HepG2 (cell line): ENCODE measurements at places on chromosomes 6 and 20. TPM values are rescaled to one million over a fixed set of nuclear protein-coding genes. Genes with fewer than 3 reads are reported as not detected.

DNA sequence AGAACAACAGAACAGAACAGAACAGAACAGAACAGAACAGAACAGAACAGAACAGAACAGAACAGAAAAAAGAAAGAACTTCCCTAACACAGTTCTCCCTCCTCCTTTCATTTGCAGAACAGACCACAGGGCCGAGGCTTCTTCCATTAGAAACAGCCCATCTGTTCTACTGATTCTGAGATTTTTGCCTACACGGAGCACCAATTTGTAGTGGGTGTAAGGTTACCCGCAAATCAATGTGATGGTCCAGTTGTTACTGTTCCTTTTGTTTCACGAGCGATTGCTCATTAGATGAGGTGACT lies 734 bp upstream of the OGFRL1 start:
- H3K4me3 ChIP-seq, result peak overlapping the region; percentile 76
- no peaks in the 10 kb centered on the region for H3K36me3 ChIP-seq
- H3K27ac ChIP-seq, result no peak overlapping the region
- no peak for DNase-seq
- peaks cover 15% of the 10 kb centered on the region for H3K4me1 ChIP-seq

- H3K4me1 ChIP-seq, result peaks cover 23% of the 10 kb centered on the region
- H3K27ac ChIP-seq, result no peak overlapping the region
- no peaks in the 10 kb centered on the region for H3K36me3 ChIP-seq
- H3K4me3 ChIP-seq, result no peak overlapping the region
Measured at GRCh38 chr6:46788791-46789190, 4.4 kb upstream of the MEP1A start.

DNA sequence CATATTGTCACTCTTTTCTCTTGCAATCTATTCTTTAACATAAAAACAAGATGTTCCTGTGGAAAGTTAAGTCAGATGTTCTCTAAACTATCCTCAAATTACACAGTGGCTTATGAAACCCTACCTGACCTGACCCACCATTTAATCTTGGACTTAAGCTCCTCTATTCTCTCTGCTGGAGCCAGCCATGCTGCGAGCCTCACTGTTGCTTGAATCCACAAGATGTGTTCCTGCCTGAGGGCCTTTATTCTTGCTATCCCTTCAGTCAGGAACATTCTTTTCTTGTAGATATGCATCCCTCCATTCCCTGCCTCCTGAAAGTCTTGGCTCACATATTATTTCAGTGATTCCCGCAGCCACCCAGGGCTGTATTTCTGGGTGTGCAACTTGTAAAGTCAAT lies 283.2 kb downstream of the EPHA7 start:
- H3K36me3 ChIP-seq, result no peaks in the 10 kb centered on the region
- no peak for DNase-seq
- no peak overlapping the region for H3K27ac ChIP-seq
- H3K4me1 ChIP-seq, result no peaks in the 10 kb centered on the region
- no peak overlapping the region for H3K4me3 ChIP-seq

DNA sequence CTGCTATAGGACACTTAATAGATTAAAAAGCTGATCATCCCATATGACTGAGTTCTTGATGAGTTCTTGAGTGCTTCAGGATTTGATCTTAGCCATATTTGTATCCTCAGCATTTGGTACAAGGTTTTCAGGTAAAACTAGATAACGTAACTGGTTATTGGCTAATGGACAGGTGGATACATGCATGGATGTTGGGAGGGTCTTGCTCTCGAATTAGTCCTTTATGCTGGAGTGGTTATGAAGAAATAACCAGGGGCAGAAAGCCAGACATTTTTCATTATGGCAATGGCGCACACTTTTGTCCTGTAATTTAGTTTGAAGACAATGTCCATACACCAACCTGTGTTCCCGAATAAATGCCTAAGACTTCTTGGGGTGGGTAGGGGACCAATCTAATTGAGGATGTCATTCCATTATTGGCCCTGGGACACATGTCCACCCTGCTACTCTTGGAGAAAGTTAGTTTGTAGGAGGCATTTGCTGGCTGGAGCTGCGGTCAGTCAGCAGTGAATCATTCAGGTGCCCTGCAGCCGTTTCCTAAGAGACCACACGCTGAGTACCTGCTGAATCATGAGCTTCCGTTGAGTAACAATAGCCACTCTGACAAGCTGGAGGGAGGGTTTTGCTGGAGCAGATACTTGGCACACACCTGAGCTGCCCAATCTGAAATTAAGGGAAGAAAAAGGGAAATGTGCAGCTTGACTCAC lies 194.4 kb downstream of the FOXA2 start:
- peaks cover 42% of the 10 kb centered on the region for H3K27me3 ChIP-seq
- H3K4me1 ChIP-seq, result peaks cover 13% of the 10 kb centered on the region
- no peak overlapping the region for H3K4me3 ChIP-seq
- peak; percentile 46 for DNase-seq
- H3K27ac ChIP-seq, result no peak overlapping the region
- H3K36me3 ChIP-seq, result no peaks in the 10 kb centered on the region

DNA sequence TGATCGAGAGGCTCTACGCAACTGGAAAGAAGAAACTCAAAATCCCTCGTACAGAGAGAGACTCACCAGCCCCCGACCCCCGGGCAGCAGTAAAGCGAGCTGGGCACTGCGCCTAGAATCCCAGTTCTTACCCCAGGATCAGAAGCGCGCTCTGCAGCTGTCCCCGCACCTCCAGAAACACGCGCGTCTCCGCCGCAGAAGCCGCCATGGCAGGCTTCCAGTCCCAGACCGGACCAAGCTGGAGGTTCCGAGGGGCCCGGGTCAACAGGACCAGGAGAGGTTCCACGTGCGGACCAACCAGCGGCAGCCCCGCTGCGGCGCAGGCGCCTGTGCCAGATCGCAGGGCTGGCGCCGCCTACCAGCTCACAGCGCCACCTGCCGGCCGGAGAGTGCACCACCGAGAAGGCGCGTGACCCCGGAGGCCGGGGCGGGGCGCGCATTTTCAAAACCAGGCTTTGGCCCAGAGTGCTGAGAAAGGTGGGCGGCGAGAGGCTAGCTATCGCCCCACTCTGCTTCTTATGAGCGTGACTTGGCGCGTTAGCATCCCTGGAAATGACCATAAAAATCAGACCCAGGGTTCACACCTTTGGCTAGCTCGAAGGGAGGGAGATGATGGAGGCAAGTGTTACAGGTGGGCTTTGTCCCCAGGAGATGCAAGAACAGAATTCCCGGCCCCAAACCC lies at the start of gene UBE3D:
Gene UBE3D, minus strand, starts transcription at position 331 of the 682 bp plus-strand sequence. Its CDS starts 123 bp downstream, at position 208.
- H3K4me3 ChIP-seq, result peak within 1 kb of the TSS; percentile 83
- no peaks in the 10 kb centered on the region; the same call in 2 of the 3 replicates for H3K27me3 ChIP-seq
- H3K4me1 ChIP-seq, result peaks cover 30% of the 10 kb centered on the region
- DNase-seq, result peak; percentile 81

- H3K4me3 ChIP-seq, result no peak overlapping the region
- no peak overlapping the region for H3K27ac ChIP-seq
- no peaks in the 10 kb centered on the region for H3K4me1 ChIP-seq
- DNase-seq, result no peak
- H3K36me3 ChIP-seq, result no peaks in the 10 kb centered on the region
- H3K27me3 ChIP-seq, result no peaks in the 10 kb centered on the region
Measured at GRCh38 chr6:95169775-95170174, 407.6 kb upstream of the MANEA start.

- DNase-seq, result no peak
- H3K4me3 ChIP-seq, result no peak overlapping the region
- peaks cover 32% of the 10 kb centered on the region for H3K4me1 ChIP-seq
- H3K27ac ChIP-seq, result no peak overlapping the region
- H3K27me3 ChIP-seq, result peaks cover 68% of the 10 kb centered on the region
Measured at GRCh38 chr20:58130581-58130980, 97.9 kb downstream of the ANKRD60 start.

DNA sequence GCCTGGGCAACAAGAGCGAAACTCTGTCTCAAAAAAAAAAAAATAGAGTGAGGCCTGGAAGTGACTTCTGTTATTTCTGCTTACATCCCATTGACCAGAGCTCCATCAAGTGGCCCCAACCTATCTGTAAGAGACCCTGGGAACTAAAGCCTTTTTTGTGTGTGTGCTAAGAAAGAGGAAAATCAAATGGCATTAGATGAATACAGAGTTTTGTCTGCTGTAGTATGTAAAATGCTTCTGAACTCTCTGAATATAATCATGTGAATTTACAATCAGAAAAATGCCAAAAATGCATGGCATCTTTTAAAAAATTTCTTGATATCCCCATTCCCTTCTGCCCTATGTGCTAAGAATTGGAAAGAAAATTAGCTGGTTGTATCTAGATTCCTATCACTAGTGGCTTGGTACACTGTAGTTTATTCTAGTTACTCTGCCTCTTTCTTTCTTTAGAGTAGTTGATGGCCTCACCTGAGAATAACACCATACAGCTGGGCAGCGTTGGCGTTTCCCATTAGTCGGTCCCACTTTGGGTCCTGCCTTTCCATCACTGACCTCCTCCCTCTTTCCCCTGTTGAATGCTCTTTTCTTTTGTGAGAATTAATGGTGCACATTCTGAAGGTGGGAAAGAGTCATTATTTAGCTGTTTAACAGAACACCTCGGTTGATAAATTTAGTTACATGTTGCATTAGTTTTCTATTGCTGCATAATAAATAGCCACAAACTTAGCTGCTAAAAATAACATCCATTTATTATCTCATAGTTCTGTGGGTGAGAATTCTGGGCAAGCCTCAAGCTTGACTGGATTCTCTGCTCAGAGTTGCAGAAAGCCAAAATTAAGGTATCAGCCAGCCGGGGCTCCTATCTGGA lies 38.2 kb downstream of the SAMD5 start:
- no peaks in the 10 kb centered on the region for H3K36me3 ChIP-seq
- H3K4me3 ChIP-seq, result no peak overlapping the region
- H3K27ac ChIP-seq, result no peak overlapping the region
- H3K27me3 ChIP-seq, result no peaks in the 10 kb centered on the region

GRCh38 chr20:35551503-35551902 lies 9.6 kb downstream of the ERGIC3 start:
- H3K27me3 ChIP-seq, result no peaks in the 10 kb centered on the region
- H3K36me3 ChIP-seq, result peaks cover 87% of the 10 kb centered on the region
- H3K27ac ChIP-seq, result no peak overlapping the region
- no peak overlapping the region for H3K4me3 ChIP-seq

OR12D2 gene
- total RNA-seq, result not detected in 2 replicates

FOXQ1 gene
- 39.2 and 39.8 TPM in 2 replicates for total RNA-seq

PHACTR3 gene
- total RNA-seq, result not detected in 2 replicates

TGM3 gene
- total RNA-seq, result not detected in 2 replicates

RNF144B gene
- 4.3 and 5.3 TPM in 2 replicates for total RNA-seq

SYCP2 gene
- total RNA-seq, result 0.07 and 0.25 TPM in 2 replicates

AKAP7 gene
- total RNA-seq, result 10.9 and 11.7 TPM in 2 replicates

GSTA3 gene
- total RNA-seq, result not detected in 2 replicates
